CD4-positive, CD25-positive, alpha-beta regulatory T cell (primary cell): ENCODE measurements at places on chromosomes 1 and 21. TPM values are rescaled to one million over a fixed set of nuclear protein-coding genes. Genes with fewer than 3 reads are reported as not detected.

The F3 gene
- not detected for polyA plus RNA-seq

The SAMD13 gene
- polyA plus RNA-seq, result 0.17 TPM

The LCE1E gene
- not detected for polyA plus RNA-seq

The KANK4 gene
- polyA plus RNA-seq, result not detected

The SLC2A5 gene
- polyA plus RNA-seq, result 0.08 TPM

The LCE1A gene
- polyA plus RNA-seq, result not detected

The CYP2J2 gene
- polyA plus RNA-seq, result not detected

The HPDL gene
- polyA plus RNA-seq, result 0.39 TPM

The DENND2C gene
- not detected for polyA plus RNA-seq

DNA sequence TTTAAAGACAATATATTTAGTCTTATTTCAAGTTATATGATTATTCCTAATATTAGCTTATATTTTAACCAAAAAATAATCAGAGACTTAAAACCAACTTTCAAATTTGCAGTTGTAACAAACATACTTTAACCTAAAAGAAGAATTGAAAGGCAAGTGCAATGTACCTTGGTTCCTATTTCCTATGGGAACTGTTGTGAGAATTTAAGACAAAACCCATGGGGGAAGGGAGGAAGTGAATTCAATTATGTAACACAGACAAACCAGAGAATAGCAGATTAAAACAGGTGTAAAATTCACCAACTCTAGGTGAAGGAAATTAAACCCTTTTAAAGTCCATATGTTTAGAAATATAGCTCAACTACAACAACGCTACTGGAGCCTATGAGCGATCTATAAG lies 22.6 kb upstream of the CR2 start:
- H3K4me3 ChIP-seq, result no peak overlapping the region
- H3K4me1 ChIP-seq, result no peaks in the 10 kb centered on the region
- no peak for DNase-seq
- no peaks in the 10 kb centered on the region for H3K36me3 ChIP-seq
- no peak overlapping the region for H3K27ac ChIP-seq
- H3K27me3 ChIP-seq, result peaks cover 6% of the 10 kb centered on the region

DNA sequence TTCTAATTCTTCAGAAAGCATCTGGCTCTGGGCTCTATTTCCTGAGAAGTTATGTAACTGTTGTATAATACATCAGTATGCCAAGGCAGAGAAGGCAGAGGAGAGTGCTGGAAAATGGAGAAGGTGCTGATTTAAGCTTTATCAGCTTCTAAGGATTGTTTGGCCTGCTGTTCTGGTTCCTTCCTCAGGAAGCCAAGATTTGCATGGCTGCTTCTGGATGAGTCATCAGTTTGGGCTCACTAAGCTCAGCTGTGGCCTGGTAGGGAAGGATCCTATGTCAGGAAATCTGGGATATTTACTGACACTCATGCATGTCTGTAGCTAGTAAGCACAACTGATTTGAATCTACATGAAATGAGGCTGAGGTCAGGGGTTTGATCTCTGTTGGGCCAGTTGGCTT lies 73.2 kb upstream of the ADGRL4 start:
- H3K27me3 ChIP-seq, result no peaks in the 10 kb centered on the region
- no peak overlapping the region for H3K4me3 ChIP-seq
- DNase-seq, result no peak
- H3K36me3 ChIP-seq, result no peaks in the 10 kb centered on the region
- H3K4me1 ChIP-seq, result no peaks in the 10 kb centered on the region
- no peak overlapping the region for H3K27ac ChIP-seq

DNA sequence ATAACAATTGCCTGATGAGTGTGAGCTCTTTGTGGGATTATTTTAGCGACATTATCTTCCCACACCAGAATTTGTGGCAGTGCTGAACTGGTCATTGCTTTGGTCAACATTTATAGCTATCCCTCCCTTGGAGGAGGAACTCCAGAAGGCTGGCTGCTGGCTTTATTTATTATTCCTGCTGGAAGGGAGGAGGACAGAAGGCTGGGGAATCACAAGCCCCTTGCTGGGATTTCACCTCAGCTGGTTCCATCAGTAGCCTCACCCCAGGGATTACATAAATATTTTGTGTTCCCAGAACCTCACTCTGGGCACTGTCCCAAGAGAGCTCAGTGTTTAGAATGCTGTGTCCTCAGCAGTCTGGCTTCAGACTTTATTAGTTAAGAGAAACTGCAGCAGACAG lies 102.8 kb upstream of the C1orf21 start:
- no peaks in the 10 kb centered on the region for H3K27me3 ChIP-seq
- no peak overlapping the region for H3K4me3 ChIP-seq
- H3K36me3 ChIP-seq, result no peaks in the 10 kb centered on the region
- no peak for DNase-seq
- no peaks in the 10 kb centered on the region for H3K4me1 ChIP-seq

DNA sequence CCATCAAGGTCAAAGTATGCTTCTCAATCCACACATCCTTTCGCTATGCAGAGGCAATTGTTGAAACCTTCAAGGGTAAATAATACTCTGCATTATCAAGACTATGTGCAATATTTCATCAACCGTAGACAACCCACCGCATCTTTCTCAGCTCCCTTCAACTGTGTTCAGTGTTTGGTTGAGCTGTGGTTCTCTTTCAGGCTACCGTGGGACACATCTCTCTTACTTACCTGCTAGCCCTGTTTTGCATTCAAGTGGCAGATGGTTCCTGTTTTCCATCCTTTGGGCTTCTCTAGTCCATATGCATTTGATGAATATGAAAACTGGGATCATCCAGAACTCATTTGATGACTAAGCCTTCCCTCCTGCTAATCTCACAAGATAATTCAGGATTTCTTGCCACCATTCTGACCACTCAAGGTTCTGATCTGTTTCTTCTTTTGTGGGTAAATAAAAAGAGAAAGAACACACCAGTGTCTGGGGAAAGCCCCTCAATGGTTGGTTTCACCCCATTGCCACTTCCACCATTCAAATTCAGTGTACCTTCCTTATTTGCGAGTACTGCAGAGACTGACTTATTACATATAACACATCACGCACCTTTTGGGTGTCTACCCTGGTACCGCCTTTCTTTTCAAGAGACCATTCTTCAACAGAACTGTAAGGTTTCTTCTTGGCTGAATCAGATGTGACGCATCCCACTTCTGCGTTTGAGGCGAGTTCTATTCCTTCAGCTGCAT lies 61.7 kb downstream of the BACE2 start:
- H3K27ac ChIP-seq, result no peak overlapping the region
- no peak for DNase-seq
- no peaks in the 10 kb centered on the region for H3K27me3 ChIP-seq
- no peaks in the 10 kb centered on the region for H3K36me3 ChIP-seq
- H3K4me1 ChIP-seq, result no peaks in the 10 kb centered on the region

DNA sequence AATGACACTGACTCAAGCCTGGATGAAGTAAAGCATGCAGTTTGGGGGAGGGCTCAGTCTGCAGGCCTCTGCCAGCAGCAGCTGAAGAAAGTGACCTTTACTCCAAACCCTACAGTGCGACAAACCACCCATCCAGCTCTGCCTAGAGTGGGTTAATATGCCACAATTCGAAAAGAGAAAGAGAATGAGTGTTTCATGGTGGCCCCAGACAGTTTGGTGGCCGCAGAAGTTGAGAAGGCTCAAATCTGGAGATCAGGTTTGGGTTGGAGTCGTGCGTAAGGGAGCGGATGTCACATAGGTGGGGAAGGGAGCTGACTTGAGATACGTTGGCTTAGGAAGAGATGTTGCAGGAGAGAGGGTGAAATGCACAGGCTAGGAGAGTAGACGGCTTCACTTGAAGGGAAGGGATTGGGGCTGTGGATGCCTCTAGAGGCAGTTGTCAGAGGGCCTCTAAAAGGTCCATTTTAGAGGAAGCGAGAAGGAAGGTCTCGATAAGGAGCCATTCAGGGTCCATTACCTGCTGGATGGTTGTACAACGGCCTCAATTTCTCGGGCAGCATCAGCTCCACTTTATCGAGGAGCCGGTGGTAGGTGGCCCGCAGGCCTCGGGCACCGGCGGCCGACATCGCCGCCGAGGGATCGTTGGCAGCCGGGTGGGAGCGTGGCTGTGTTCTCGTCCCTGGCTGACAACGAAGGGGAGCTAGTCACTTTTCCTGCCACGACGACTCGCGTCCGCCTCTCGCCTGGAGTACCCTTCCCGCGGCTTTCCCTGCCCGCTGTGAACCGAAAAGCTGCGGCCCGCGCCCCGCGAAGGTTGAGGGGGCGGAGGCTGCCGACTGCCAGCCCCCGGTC lies 1.0 kb upstream of the DCAF6 start:
- H3K27me3 ChIP-seq, result no peaks in the 10 kb centered on the region
- H3K4me1 ChIP-seq, result peaks cover 39% of the 10 kb centered on the region
- H3K27ac ChIP-seq, result peak overlapping the region; percentile 87

DNA sequence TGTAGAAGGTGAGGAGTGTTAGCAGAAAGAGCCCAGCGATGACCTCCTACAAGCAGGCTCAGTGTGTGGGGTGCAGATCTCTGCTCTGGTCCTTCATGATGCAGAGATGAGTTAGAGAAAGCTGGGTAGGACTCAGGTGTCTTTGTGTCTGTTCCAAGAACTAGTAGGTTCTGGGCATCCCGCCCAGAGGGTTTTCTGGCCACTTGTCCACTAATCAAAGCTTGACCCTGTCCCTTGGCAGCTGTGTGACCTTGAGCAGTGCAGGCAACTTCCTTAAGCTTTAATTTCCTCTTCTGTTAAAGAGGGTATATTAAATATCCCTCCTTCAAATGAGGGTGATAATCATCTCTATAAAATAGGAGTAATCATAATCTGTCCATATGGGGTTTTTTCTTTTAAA lies 54.7 kb upstream of the WNT4 start:
- H3K36me3 ChIP-seq, result no peaks in the 10 kb centered on the region
- H3K27me3 ChIP-seq, result peaks cover 2% of the 10 kb centered on the region
- H3K4me1 ChIP-seq, result no peaks in the 10 kb centered on the region
- DNase-seq, result no peak
- H3K4me3 ChIP-seq, result no peak overlapping the region

DNA sequence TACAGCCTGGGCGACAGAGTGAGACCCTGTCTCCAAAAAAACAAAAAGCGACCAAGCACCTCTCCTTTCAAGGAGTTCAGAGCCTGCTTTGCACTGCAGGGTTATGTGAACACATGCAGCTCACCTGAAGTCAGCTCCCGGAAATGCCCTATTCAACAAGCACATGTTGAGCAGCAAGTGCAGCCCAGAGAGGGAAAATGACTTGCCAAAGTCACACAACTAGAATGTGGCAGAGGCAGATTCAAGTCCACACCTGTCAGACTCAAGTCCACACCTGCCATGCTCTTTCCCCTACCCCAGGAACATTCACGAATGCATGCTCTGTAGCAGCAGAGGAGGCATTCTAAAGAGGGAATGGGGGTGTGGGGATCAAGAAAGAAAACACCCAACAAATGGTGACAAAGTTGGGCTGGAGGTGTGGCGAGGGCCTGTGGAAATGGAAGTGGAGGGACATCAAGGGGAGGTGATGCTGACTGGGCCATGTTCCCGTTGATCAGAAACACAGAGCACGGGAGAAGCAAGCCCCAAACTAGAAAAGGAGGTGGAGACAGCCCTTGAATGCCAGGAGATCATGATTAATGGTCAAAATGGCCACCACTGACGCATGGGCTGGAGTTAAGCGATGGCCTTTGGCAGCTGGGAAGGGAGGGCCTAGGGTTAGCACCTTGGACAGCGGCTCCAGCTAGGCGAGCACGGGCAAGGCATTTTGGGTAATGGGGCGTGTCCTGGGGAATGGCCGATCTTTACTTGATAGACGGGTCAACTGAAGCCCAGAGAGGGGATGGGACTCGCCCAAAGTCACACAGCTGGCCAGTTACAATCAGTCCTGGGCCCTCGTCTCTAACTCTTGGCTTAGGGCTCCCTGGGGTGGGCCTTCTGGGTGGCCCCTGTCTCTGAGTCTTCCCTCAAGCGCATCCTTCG lies 21.5 kb downstream of the RAP1GAP start:
- H3K4me1 ChIP-seq, result peaks cover 13% of the 10 kb centered on the region
- H3K4me3 ChIP-seq, result no peak overlapping the region
- no peaks in the 10 kb centered on the region for H3K36me3 ChIP-seq
- no peak overlapping the region for H3K27ac ChIP-seq
- peak; percentile 26 for DNase-seq

GRCh38 chr1:100581096-100581705 lies 43.3 kb downstream of the GPR88 start:
- no peak overlapping the region for H3K27ac ChIP-seq
- H3K36me3 ChIP-seq, result no peaks in the 10 kb centered on the region
- peaks cover 3% of the 10 kb centered on the region for H3K27me3 ChIP-seq
- no peak for DNase-seq
- no peaks in the 10 kb centered on the region for H3K4me1 ChIP-seq
